ENCODE measurements at places on chromosomes 1 and 21.

DNA sequence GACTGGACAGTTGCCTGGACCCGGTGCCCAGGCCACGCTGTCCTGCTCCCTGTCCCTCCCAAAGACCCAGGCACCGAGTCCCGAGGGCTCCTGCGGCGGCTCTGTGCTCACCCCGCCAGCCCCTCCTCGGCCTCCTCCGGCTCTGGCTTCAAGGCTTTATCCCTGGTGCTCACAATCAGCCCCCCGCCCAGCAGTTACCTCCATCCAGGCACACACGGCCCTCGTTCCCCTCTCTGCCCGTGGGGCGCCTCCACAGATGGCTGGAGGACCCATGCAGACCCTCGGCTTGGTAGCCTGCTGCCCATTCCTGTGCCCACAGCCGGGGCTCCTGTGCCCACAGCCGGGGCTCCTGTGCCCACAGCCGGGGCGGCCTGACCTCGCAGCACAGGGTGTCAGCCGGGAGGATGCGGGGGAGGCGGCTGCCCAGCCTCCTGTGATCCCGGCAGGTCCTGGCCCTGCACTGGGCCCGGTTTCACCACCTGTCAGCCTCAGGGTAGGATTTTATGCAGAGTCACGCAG, 52.3 kb upstream of the COL18A1 start:
- H3K4me1 ChIP-seq, result no peaks in the 10 kb centered on the region
- H3K27me3 ChIP-seq, result peaks cover 24% of the 10 kb centered on the region
- H3K36me3 ChIP-seq, result no peaks in the 10 kb centered on the region
- DNase-seq, result no peak

GRCh38 chr21:27674041-27674615, 707.2 kb upstream of the ADAMTS5 start:
- no peak overlapping the region for H3K4me3 ChIP-seq
- no peaks in the 10 kb centered on the region for H3K36me3 ChIP-seq
- H3K27ac ChIP-seq, result no peak overlapping the region
- H3K27me3 ChIP-seq, result no peaks in the 10 kb centered on the region
- DNase-seq, result no peak

DNA sequence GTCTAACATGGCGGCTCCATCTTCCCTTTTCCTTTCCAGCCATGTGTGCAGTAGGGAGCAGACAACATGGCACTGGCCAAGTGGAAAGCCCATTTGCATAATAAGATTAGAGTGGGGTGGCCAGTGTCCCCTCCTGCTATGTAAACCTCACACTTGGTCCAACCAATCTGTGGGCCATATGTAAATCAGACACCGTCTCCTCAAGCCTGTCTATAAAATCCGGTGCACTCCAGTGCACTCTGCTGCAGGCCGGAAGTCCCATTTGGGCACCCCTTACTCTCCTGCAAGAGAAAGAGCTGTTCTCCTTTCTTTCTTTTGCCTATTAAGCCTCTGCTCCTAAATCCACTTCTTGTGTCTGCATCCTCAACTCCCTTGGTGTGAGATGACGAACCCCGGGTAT, 44.1 kb downstream of the OLFML3 start:
- H3K4me1 ChIP-seq, result no peaks in the 10 kb centered on the region
- H3K27ac ChIP-seq, result no peak overlapping the region
- no peak for DNase-seq
- no peaks in the 10 kb centered on the region for H3K36me3 ChIP-seq
- H3K4me3 ChIP-seq, result no peak overlapping the region

- H3K27ac ChIP-seq, result peak overlapping the region; percentile 85
- no peaks in the 10 kb centered on the region for H3K27me3 ChIP-seq
- peaks cover 76% of the 10 kb centered on the region for H3K4me1 ChIP-seq
- peaks cover 21% of the 10 kb centered on the region for H3K36me3 ChIP-seq
- H3K4me3 ChIP-seq, result peak overlapping the region; percentile 11
- DNase-seq, result no peak
These were observed 77.1 kb downstream of the CD247 start for GRCh38 chr1:167441222-167441621.

DNA sequence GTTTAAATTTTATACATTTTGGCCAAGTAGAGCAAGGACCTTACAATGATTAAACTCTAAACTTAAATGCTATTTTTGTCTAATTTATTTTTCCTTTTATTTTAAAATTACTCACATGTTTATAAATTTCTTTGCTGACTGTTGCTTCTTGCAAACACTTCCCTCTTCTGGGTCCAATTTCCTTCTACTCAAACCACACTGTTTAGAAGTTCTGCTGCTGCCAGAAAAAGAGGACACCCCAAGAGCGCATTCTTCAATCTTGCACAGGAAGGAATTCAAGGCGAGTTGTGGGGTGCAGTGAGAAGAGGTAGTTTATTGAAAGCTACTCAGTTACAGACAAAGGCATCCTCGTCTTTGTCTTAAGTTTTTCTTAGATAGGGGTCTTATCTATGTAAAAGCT, 88.5 kb upstream of the NEK7 start:
- no peaks in the 10 kb centered on the region for H3K36me3 ChIP-seq
- H3K27me3 ChIP-seq, result peaks cover 43% of the 10 kb centered on the region
- no peak overlapping the region for H3K27ac ChIP-seq
- no peaks in the 10 kb centered on the region for H3K4me1 ChIP-seq
- H3K4me3 ChIP-seq, result no peak overlapping the region

DNA sequence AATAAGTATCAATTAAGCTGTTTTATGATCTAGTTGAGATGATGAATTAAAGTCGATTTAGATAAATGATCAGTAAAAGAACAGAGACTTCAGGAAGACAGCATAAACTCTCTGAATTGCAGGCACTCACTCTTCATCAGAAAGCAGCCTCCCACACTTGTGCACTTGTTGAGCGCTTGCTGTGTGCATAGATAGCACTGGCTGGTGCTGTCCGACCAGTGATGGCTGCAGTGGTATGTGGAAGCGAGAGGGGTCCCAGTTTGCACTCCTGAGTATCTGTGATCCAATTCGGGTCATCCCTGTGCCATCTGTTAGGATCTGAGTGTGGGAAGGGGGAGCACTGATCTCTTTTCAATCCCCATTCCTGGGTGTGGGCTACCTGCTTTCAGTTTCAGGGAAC, 137.8 kb downstream of the CAMTA1 start:
- H3K4me1 ChIP-seq, result peaks cover 2% of the 10 kb centered on the region
- H3K27me3 ChIP-seq, result no peaks in the 10 kb centered on the region
- no peak overlapping the region for H3K4me3 ChIP-seq
- H3K36me3 ChIP-seq, result no peaks in the 10 kb centered on the region
- no peak for DNase-seq

GRCh38 chr1:160260406-160261382, 1.7 kb downstream of the DCAF8 start:
- peaks cover 37% of the 10 kb centered on the region for H3K4me1 ChIP-seq
- no peaks in the 10 kb centered on the region for H3K27me3 ChIP-seq
- DNase-seq, result no peak

- no peaks in the 10 kb centered on the region for H3K36me3 ChIP-seq
- peaks cover 20% of the 10 kb centered on the region for H3K27me3 ChIP-seq
- no peak for DNase-seq
- no peak overlapping the region for H3K27ac ChIP-seq
- H3K4me1 ChIP-seq, result no peaks in the 10 kb centered on the region
These were observed 777 bp downstream of the LAMC2 start for GRCh38 chr1:183186841-183187240.

GRCh38 chr1:233990486-233990885, 86.0 kb downstream of the SLC35F3 start:
- H3K4me3 ChIP-seq, result no peak overlapping the region
- no peaks in the 10 kb centered on the region for H3K36me3 ChIP-seq
- peaks cover 34% of the 10 kb centered on the region for H3K27me3 ChIP-seq
- DNase-seq, result no peak
- H3K27ac ChIP-seq, result no peak overlapping the region

GRCh38 chr1:47675721-47676120, 237.9 kb downstream of the FOXD2 start:
- H3K36me3 ChIP-seq, result peaks cover 7% of the 10 kb centered on the region
- peaks cover 32% of the 10 kb centered on the region for H3K27me3 ChIP-seq
- no peak for DNase-seq
- no peak overlapping the region for H3K27ac ChIP-seq
- H3K4me1 ChIP-seq, result no peaks in the 10 kb centered on the region

All from natural killer cell treated with Interleukin-12 subunit alpha and Interleukin-12 subunit beta and Interleukin-15 and Interleukin-18, amount 100 ng/mL, for 72 hours (primary cell).